Uterus (tissue), 4 donors: ENCODE measurements at places on chromosomes 2 and 18.

DNA sequence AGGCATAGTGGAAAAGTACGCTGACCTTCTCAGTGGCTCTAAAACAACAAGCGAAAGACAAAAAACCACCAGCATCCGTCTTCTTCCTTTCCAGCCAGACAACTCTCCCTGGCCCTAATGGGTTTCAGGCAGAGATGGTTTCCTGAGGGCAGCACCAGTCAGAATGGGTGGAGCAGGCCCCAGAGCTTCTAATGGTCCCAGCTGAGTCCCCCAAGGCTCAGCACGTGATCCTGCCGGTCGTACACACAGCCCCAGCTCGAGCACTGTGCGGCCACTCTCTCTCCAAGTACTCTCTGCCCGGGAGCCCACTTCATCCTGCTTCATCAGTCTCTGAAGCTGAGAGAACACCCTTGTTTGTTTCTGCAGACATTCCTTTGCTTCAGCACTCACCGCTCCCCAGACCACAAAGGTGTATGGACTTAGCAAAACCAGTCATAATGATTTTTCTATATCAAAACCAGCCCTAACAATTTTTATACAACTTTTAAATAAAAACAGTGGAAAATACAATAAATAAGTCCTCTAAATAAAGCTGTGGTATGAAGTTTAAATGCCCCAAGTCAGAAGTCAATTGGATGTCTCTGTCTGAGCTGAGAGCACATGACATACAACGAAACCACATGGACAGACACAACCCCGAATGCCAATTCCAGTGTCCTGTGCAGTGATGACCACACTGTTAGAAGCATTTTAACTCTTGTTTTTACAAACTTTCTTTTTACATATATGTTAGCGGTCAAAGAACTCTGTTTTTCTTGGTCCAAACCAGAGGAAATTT is 63.9 kb downstream of the PARD6G start:
- DNase-seq, result no peak

DNA sequence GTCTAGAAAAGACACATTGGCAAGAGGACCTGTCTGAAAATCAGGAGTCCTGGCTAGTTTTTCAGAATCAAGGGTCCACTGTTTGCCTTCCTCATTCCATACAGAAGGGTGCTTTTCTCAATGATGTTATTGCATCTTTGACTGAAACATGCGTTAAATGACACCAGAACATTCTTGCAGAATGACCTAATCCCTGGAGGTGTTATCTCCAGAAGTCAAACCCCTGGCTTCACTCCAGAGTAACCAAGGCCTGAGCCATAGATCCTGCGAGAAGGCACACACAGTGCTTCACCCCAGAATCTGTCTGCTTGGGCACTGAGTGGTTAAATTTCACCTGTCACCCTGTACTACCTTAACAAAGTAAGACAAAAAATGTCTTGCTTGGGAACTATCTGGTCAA is 1055.2 kb upstream of the FANCL start:
- no peak for DNase-seq

DNA sequence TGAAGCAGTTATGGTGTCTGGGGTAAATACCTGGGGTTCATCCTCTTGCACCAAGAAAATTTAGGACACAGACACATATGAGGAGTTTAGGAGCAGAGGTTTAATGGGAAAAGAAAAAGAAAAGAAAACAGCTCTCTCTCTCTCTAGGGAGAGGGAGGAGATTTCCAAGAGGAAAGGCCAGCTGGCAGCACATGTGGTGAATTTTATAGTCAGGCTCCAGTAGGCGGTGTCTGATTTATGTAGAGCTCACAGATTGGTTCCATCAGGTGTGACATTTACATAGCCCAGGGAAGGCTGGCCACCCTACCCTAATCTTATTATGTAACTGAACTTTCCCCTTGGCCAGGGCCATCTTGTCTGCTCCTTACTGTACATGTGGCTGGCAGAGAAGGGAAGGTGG is 297.5 kb upstream of the RGPD4 start:
- DNase-seq, result no peak

DNA sequence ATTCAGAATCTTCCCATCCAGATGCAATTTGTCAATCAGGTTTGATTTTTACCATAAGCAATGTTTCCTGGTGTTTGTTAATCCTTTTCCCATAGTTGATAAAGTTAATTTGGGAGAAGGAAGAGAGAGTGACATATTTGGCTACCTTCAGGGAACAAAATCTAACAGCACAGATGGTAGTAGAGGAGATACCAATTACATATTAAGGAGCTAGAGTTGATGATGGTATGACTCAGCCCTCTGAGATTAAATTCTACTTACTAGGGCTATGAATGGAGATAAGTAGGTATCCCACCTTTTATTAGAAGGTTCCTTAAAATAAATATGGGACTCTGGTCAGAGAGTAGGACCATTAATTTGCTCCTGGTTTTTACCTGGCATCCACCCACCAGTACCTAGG is 139.7 kb downstream of the EHBP1 start:
- DNase-seq, result no peak

DNA sequence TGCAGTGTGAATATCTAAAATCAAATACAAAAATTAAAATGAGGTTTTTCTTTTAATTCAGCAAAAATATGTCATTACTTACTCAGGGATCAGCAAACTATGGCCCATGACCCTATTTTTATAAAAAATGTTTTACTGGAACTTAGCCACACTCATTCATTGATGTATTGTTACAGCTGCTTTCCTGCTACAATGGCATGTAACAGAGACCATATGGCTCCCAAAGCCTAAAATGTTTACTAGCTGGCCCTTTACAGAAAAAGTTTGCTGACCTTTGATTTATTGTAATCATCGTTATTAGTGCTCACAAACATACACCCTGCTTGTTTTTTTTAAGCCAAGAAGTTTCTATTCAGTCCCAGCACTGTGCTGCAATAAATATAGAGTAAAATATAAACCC is 120.3 kb downstream of the PLA2R1 start:
- no peak for DNase-seq

DNA sequence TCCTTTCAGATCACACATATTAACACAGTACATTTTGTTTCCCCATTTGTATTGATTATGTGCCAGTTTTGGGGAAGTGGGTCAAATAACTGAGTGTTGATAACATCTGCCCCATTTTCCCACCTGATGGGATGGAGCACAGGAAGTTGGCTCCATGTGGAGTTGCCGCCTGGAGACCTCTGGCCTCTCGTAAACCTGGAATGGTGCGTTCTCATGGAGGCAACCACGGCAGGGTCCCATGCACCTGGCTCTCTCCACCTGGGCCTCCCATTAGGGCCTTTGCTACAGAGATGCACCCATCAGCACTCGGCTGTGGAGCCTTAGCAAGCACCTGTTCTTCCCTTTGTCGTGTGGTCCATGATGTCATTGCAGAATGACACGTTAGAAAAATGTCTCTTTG is 130.6 kb downstream of the MBP start:
- no peak for DNase-seq

GRCh38 chr2:54984476-54984875 is 65.8 kb downstream of the RTN4 start:
- DNase-seq, result no peak

GRCh38 chr2:176652300-176653182 is 383.3 kb downstream of the MTX2 start:
- no peak for DNase-seq

GRCh38 chr2:230124757-230125431 is 56.2 kb upstream of the SLC16A14 start:
- DNase-seq, result no peak

- no peak for DNase-seq
Measured at GRCh38 chr18:50737127-50737526, 82.7 kb downstream of the MRO start.

- DNase-seq, result no peak
Measured at GRCh38 chr2:226560325-226560724, 239.3 kb downstream of the IRS1 start.

DNA sequence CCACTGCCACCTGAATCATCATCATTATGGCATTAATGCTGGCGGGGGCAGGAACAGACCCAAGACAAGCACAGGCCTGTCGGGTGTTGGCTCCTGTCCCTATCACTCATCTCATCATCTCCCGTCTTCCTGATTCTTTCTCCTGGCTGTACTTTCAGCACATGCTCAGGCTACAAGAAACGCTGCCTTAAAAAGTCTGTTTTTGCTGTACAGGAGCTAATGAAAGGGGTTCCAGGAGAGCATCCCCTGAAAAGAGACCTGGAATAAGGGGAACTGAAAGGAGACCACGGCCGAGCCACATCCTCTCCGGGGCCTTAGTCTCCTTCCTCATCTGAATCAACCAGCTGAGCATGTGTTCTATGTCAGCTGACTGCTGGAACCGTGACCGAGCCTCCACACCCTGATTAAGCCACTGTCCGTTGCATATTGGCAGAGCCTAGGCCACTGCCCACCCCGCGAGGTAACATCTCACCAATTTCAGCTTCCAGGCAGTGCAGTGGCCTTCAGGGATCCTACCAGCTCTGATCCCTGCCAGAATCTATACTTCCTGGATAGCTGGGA is 62.6 kb downstream of the DNMT3A start:
- peak; percentile 66 for DNase-seq
